ENCODE measurements at places on chromosomes 7 and 10.

- no peak for DNase-seq
Measured at GRCh38 chr7:32318300-32319011, 171.7 kb downstream of the LSM5 start.

- no peak for DNase-seq
Measured at GRCh38 chr10:13496931-13497330, 31.9 kb downstream of the BEND7 start.

GRCh38 chr10:106982268-106982667, 182.2 kb downstream of the SORCS1 start:
- DNase-seq, result no peak

DNA sequence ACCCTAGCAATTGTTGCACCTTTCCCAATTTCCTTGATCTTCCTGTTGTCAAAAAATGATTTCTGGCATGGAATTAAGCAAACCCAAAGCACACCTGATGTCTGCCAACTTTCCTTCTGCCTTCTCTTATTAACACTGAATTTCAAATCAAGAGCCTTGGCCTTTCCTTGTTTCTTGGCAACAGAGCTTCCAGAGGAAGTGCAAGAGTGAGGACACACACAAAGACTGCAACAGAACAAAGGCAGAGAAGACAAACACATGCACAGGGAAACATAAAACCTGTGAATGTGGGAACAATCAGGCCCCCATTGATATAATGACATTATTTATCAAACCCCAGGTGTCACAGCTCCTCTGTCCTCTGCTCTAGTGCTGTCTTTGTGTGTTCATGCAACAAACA, 73.0 kb upstream of the IL6 start:
- DNase-seq, result no peak

DNA sequence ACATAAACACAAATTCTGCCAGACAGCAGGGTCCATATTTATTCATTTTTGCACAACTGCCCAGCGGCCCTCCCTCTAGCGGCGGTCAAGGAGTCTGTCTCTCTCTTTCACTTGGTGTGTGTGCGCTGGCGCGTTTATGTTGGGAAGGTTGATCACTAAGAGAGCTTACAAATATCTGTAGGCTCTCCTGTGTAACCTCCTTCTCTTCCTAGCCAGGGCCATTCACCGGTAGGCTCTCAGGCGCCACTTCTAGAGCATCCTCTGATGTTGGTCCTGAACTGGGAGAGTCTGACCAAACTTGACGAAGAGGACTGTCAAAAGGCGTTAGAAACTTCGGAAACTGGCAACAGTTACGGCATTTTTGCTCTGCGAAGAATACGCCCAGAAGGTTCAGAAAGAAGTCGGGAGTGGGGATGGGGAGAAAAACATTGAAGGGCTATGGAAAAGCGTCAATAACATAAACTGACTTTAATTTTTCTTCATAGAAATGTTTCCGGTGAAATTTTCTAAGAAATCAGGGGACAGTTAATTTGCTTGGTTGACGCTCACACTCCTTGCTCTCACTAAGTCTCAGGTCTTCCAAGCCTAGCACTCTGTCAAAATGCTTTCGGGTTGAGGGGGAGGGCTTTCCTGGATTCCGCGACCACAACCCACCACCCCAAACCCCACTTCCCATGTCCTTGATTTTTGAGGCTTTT, 731.1 kb downstream of the ZWINT start:
- no peak for DNase-seq

GRCh38 chr7:151133986-151134742, 33.3 kb downstream of the GBX1 start:
- no peak for DNase-seq

DNA sequence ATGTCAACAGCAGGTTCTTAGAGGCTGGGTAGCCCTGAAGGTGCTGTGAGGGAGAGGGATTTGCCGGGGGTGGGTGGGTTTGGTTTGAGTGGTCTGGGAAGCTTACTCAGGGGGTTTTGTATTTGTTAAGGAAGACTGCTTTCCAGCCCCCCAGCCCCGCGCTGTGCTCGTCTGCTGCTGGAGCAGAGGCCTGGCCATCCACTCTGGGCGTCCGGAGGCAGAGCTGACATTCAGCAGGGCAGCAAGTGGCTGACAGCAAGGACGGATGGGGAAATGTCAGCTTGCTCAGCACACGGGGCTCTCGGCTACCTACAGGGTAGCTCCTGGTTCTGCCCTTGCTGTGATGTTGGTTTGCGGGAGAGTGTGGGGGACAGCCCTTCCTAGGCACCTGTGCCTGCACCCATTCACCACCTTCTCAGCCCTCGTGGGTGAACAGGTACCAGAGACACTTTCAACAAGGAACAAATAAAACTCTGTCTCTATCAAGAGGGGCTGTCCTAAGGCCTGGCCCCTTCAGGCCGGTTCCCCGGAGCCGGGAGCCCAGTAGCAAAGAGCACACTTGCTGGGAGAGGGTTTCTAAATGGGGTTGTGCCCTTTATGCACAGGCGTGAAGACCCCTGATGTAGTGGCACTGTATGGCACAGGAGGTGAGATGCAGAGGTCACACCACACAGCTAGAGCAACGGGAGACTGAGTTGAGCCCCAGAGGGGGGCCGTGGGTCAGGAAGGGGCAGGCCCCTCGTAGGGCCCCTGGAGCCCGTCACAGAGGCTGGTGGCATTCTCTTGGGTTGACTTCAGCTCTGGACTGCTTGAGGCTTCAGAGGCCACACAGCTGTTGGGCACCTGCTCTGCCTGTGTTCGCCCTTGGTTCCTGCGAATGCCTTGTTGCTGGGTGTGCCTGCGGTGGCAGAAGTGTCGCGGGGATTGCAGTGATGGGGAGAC, 72.2 kb upstream of the SHH start:
- no peak for DNase-seq

DNA sequence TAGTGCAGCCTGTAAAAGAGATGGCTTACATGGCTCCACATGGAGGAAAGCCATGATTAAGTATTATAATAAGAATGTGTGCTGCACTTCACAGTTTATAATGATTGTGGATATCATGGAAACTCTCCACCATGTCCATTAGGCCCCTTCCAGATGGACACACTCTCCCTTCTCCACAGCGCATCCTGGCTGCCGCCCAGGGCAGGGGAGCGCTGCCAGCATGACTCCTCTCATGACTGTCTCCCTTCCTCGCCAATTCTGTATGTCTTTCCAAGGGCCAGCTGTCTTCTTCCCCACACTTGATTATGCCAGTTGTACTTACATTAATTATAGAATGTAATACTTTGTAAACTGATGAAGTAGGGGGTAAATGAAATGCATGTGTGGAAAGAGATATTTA, 259.3 kb upstream of the TMEM72 start:
- DNase-seq, result no peak

- no peak for DNase-seq
Measured at GRCh38 chr10:6925146-6925545, 345.1 kb upstream of the PRKCQ start.

- no peak for DNase-seq
Measured at GRCh38 chr7:37770838-37771237, 77.6 kb upstream of the NME8 start.

DNA sequence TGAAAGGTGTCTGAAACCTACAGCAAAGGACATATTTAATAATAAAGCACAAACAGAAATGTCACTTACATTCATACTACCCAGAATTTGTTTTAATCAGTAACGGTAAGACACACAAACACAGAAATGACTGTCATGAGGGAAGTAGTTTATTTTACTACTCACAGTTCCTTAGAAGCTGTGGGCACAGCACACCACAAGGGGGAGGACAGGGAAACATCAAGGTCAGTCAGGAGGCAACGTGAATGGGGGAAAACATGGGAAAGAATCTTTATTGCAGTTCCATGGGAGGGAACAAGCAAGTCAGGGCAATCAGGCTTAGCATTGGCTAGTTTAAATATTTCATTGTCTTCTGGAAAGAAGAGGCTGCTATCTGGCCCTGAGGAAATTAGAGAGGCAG, 123.8 kb upstream of the PDSS1 start:
- DNase-seq, result no peak

- DNase-seq, result no peak
Measured at GRCh38 chr7:150941351-150942000, 36.6 kb downstream of the KCNH2 start.

GRCh38 chr7:156816943-156817572, 75.9 kb downstream of the LMBR1 start:
- no peak for DNase-seq

DNA sequence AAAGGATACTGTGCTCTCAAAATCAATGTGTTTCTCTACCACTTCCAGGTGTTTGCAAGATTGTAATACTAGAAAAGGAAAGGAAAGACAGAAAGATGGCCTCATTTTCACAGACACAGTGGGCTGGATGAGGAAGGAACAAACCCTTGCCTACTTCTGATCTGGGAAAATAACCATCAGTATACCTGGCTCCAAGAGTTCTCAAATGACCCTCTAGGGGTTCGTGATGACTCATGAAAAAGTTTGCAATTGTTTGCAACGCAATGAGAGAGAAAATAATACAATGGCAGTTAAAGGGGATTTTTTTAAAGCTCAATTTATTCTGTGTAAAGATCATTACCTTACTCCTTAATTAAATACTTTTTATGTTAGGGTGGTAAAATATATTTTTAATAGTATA, 197.6 kb upstream of the INHBA start:
- DNase-seq, result no peak

- DNase-seq, result no peak
Measured at GRCh38 chr7:105796365-105796764, 80.0 kb downstream of the ATXN7L1 start.

DNA sequence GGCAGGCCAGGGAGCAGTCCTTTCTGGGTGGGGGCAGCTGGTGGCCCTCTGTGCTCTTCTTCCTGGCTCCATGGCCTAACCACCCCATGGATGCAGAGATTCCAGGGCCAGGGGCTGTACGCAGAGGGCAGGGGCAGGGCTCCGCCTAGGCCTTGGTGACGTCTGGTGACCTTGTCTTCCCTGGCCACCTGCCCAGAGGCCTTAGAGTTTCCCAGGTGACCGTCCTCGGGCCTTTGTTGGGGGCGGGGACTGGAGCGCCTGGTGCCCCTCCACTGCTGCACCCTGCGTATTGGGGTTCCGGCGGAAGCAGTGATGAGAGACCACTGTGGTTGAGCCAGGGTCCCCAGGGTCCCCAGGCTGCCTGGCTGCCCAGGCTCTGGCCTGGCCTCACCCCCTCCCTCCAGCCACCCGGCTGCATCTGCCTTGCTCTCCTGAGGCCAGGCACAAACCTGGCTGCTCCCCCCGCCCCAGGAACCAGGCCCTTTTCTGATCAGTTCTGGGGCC, 10.3 kb downstream of the PWWP2B start:
- DNase-seq, result no peak

DNA sequence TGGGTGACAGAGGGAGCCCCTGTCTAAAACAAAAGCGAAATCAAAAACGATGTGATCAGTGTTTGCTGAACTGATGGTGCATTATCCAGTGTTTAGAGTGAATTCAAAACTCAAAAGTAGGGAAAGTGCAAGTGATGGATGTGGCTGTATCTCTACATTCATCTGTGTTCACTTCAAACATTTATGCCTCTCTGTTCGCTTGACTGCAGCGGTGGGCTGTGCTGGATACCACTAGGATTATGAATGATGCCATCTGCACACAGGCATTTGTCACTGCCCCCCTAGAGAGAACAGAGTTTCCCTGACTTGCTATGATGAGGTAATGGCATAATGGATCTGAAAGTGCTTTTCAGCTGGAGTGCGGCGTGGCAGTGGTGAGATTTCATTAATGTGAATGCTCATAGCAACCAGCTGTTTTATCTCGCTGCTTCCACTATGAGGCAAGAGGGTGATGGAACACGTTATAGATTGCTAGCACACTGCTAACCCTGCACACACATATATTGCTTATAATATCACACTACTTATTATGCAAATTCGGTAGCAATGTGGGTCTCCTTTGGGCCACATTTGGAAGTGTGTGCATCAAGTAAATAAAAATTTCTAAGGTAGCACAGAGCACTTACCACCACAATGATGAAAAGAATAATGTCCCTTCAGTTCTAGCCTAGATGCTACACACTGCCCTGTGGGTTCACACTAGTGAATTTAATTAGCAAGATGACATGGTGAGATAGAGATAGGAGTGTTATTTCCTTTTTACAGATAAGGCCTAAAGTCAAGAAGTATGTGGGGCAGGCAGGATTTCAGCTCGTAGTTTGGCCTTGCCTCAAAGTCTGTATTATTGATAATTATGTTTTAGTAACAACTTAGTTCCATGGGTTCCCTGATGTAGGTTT, 164.7 kb downstream of the CAMK1D start:
- no peak for DNase-seq

- peak; percentile 38 for DNase-seq
Measured at GRCh38 chr10:102935939-102936605, 18.0 kb downstream of the CNNM2 start.
